ENCODE measurements at places on chromosomes 7 and 10.

GRCh38 chr7:142496545-142496991 is 238.7 kb upstream of the PRSS58 start:
- peak; percentile 9 for DNase-seq

DNA sequence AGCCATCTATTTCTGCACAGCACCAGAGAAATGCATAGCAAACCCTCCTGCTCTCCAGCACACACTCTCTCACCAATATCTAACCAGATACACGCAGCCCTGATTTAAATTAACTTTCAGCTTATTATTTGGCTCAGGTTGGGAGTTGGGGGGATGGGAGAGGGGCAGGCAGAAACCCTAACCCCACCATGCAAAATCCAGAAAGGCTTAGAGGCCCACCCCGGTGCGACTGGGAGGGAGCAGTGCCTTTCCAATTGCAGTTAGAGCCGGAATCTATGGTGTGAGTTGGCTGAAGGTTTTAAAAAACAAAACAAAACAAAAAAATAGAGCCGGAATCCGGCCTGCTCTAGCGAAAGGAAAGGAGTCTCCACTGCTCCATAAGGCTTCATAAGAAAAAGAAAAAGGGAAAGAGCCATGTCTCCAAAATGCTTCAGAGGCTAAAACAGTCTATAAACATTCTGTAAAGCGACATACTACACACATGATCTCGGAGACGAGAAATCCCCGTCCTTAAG is 2.9 kb downstream of the IGF2BP3 start:
- DNase-seq: no peak

- peak; percentile 23 for DNase-seq
Observed at GRCh38 chr10:60114765-60115586, 208.6 kb upstream of the CCDC6 start.

GRCh38 chr10:50469288-50469687 is 154.5 kb downstream of the SGMS1 start:
- no peak for DNase-seq

DNA sequence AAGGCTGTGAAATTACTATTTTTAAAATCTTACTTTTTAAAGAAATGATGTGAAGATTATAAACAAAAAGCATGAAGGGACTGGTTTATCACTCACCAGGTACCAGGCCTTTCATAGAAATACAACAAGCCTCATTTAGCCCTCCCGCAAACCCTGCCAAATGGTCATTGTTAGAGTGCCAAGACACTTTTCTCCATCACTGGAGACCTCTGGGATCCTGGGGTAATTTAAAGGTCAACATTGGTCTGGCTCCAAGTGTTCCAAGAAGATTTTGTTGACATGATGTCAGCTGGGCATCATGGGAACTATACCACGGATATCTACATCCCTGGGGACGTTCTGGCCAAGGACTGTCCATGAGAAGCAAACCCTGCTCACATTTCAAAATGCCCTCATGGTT is 138.0 kb upstream of the FRMD4A start:
- DNase-seq: no peak

DNA sequence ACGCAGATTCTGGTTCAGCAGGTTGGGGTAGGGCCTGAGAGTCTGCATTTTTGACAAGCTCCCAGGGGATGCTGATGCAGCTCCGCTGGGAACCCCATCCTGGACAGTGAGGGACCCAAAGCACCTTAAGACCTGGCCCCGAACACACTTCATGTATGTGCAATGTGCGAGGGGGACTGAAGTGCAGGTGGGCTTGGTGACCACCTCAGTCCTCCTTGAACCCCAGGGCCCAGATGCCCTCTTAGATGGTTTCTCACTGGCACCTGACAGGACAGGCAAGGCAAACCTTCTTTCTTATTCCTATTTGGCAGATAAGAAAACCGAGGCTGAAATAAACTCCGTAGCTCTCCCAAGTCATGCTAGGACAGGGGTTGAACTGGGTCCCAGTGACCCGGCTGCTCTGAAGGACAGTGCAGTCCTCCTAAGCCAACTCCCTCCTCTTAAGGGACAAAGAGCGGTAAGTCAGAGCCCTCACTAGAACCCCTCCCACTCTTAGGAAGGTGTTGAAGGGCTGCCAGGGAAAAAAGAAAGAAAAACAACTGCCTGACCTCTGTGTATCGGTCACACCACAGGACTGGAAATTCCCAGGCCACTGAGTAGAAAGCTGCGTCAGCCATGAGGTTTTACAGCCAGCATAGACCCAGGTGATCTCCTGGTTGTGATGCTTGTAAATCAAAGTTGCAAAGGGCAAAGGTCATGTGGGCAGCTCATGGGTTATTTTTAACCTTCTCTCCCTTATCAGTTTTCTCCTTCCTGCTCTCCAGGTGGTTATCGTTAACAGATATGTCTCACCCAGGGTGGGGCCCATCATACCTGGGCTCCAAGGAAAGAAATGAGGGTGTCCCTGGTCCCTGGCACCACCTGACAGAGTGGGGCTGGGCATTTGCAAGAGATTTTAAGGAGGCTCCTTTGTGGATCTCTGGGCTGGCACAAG is 90.9 kb upstream of the SMNDC1 start:
- peak; percentile 54 for DNase-seq

- DNase-seq: peak; percentile 38
Observed at GRCh38 chr7:130758429-130759056, 24.5 kb upstream of the KLF14 start.

DNA sequence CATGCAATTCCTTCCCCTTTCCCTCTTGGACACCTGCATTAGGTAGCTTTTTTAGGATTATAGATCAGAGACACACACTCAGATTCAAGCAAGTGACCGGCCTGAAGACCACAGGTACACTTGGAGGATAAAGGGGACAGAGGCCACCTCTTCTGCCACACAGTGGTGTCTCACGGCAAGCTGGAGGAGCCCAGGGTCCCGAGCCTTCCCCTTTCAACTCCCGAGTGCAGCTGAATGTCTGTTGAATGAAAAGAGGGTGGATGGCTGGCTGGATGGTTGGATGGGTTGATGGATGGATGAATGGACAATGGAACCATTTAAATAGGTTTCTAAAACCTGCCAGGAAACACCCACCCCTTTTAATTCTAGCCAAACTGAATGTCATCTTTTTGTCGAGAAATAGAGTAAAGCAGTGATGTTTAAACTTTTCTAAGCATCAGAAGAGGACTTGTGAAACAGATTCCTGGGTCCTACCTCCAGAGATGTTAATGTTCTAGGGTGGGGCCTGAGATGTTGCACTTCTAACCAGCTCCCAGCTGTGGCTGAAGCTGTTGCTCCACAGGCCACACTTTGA is 49.2 kb upstream of the ZMIZ1 start:
- DNase-seq: no peak

GRCh38 chr10:93034426-93034825 is 26.2 kb upstream of the CYP26C1 start:
- DNase-seq: no peak

DNA sequence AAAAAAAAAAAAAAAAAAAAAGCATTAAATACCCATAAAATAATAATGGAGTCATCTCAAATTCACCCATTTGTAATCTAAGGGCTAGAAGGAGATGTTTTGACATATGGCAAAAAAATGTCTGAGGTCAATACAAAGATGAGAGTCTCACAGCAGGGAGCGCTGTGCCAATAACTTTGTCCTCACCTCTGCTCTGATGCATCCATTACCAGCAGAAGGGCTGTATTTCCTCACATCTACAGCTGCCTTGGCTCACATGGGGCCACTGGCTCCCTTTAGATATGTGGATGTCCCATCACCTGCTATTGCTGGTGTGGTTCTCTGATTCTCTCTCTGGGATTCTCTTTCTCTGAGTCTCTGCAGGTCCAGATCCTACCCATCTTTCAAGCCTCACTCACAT is 90.3 kb upstream of the FAM133B start:
- no peak for DNase-seq

- no peak for DNase-seq
Observed at GRCh38 chr7:45972629-45973312, 51.7 kb upstream of the IGFBP3 start.

- DNase-seq: no peak
Observed at GRCh38 chr10:5070648-5071410, 23.4 kb upstream of the AKR1C3 start.

DNA sequence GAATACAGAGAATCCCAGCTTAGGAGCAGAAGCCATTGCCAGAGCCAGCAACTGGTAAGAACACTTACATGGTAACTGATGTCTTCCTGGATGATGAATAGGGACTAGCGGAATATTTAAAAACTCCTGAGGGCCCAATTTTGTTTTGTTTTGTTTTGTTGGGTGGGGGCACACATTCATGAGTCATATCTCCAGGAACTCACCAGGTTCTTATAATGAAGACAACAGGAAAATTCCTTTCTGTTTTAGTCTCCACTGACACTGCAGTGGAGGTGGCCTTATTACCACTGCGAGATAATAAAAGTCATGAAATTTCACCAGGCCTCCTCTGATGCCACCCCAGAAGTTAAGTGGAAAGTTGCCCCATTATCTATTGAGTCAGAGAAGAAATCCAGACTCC is 6.6 kb upstream of the CUZD1 start:
- no peak for DNase-seq

DNA sequence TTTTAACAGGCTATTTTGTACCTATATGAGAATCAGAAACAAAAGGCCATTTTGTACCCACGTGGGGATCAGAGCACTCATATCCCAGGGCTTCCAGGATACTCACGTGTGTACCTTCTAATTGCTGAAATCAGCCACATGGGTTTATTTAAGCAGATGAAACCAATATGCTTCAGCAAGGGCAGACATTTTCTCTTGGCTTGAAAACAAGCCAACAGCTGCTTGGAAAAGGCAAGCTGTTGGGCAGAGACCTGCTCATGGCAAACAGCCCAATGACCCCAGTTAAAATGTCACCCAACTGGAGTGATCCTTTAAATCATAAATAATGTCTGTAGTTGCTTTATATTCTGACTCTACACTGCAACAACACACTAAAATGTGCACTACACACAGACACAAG is 26.5 kb upstream of the TOMM7 start:
- no peak for DNase-seq

GRCh38 chr10:8531116-8531515 is 476.6 kb downstream of the GATA3 start:
- no peak for DNase-seq

- DNase-seq: no peak
Observed at GRCh38 chr10:104417637-104418292, 64.1 kb downstream of the CFAP58 start.

DNA sequence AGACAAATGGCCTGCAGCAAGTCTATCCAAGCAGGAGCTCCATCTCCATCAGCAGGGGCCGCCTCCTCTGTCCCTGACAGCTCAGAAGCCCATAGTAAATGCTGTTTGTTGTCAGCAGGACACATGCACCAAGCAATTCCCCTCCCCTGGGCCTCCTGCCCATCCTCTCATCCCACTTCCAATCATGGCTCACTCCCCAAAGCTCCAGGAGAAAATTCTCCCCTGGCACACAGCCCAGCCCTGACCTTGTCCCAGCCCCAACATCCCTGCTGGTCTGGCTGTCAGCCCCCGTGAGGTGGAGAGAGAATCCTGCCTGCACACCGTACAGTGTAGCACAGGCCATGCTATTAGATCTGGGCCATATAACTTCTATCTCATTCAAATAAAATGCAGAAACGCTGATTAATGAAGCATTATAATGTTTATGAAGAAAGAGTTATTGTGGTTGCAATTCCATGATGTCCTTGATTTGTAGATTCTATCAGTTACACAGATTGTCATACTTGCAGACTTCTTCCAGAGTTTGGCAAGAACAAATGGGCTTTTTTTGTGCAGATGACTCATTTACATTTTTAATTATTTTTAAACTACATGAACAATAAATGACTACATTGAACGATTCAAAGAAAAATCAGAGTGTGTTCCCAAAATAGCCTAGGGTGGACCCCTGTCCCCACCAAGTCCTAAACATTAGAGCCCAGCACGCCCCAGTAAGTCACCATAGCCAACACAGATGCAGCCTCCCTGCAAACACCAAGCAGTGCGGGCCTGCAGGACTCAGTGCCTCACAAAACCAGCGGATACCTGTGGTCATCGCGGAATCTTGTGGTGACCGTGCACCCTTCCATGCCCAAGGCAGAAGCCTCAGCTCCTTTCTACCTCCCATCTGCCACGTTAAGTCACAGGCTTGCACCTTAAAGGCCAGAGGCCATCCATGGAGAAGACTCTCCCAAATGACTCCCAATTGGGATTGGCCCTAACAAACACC is 70.1 kb downstream of the COBL start:
- no peak for DNase-seq

GRCh38 chr10:93849593-93849992 is 44.2 kb upstream of the SLC35G1 start:
- DNase-seq: no peak

GRCh38 chr7:24764972-24765744 is 7.9 kb upstream of the GSDME start:
- DNase-seq: no peak

GRCh38 chr10:5305374-5305773 is 59.4 kb upstream of the UCN3 start:
- DNase-seq: no peak

GRCh38 chr7:111384065-111384891 is 178.0 kb downstream of the IMMP2L start:
- no peak for DNase-seq

GRCh38 chr7:129886167-129886817 is 66.5 kb downstream of the UBE2H start:
- DNase-seq: no peak

GRCh38 chr7:10706875-10707493 is 266.7 kb upstream of the PHF14 start:
- DNase-seq: no peak

GRCh38 chr10:35442028-35442427 is 105.7 kb downstream of the CCNY start:
- no peak for DNase-seq

GRCh38 chr10:28564905-28565304 is 32.0 kb downstream of the WAC start:
- no peak for DNase-seq

DNA sequence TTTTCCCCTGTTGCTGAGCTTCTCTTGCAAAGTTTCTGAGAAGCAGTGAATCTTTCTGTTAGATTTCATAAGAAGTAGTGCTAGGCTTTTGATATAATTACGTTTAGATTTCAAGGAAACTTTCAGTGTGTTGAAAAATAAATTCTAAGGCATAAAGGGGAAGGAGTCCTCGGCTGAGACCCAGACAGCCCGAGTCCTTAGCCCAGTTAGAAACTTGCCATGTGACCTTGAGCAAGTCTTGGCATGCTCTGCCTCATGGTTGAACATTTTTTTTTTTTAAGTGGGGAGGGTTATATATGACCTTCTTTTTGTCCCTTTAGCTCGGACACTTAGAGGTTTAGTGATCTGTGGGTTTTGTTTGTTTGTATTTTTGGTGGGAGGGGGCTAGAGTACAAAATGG is 117.5 kb downstream of the TCF7L2 start:
- no peak for DNase-seq

GRCh38 chr10:69968830-69969229 is 83.8 kb upstream of the MACROH2A2 start:
- DNase-seq: peak; percentile 23

GRCh38 chr10:119667562-119668328 is 16.6 kb downstream of the BAG3 start:
- peak; percentile 77 for DNase-seq

DNA sequence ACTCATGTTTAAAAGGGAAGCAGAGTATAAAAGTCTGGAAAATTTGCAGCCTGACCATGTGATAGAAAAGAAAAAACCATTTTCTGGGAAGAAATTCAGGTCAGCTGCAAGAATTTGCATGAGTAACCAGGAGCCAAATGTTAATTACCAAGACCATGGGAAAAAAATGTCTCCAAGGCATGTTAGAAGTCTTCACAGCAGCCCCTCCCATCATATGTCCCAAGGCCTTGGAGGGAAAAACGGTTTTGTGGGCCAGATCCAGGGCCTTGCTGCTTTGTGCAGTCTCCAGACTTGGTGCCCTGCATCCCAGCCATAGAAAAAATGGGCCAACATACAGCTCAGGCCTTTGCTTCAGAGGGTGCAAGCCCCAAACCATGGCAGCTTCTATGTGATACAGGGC is 1019.6 kb upstream of the SORCS1 start:
- no peak for DNase-seq

- peak; percentile 69 for DNase-seq
Observed at GRCh38 chr10:100518761-100519241, 860 bp downstream of the SEC31B start.
